ENCODE measurements at places on chromosomes 12 and 14. TPM values are rescaled to one million over a fixed set of nuclear protein-coding genes. Genes with fewer than 3 reads are reported as not detected.

GRCh38 chr12:27900920-27901879 is 71.3 kb downstream of the PTHLH start:
- DNase-seq: no peak

- no peak for DNase-seq
These were observed 52.2 kb downstream of the KRT80 start for GRCh38 chr12:52139579-52140062.

- DNase-seq: no peak
These were observed 31.5 kb upstream of the NUAK1 start for GRCh38 chr12:106170285-106170684.

DNA sequence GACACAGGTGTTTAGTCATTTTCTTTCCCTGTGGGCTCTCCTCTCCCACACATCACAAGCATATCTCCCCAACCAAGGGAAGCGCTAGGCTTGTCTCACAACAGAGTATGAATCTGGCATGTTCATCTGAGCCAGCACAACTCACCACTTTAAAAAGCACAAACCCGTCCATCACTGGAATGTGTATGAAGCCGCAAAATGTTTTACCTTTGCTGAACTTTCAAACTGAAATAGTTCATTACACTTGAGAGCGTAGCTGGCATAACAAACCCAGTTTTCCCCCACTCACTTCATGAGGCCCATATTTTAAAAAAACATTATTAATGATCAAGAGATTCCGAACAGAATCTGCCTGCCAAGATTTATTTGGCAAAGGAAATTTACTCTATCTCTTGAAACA is 15.8 kb downstream of the NID2 start:
- DNase-seq: no peak

DNA sequence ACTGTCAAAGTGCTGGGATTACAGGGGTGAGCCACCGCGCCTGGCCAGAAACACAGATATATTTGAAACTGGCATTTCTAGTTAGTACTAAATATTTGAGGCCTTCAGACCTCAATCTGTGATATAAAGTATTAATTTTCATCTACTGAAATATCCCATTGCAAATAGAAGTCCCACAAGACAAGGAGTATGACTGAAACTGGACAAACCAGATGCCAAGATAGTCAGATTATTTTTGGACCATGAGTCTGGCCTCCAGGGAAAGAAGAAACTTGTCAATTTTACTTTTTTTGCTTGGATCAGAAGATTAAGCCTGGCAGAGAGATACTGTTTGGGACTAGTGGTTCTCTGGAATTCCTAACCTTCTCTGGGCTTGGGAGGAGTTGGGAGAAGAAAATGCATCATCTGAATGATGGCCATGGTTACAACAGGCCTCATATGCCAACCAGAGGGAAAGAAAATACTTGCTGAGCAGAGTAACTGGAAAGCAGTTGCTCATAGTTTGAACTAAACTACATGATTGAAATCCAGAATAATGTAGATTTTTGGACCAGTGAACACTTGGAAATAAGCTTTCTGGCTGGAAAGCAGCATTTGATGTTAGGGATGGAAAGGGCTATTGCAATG is 2.9 kb upstream of the SMOC1 start:
- DNase-seq: no peak

GRCh38 chr12:77678621-77679020 is 152.1 kb upstream of the NAV3 start:
- DNase-seq: no peak

- DNase-seq: no peak
These were observed 121.6 kb downstream of the SCARB1 start for GRCh38 chr12:124742111-124742510.

DNA sequence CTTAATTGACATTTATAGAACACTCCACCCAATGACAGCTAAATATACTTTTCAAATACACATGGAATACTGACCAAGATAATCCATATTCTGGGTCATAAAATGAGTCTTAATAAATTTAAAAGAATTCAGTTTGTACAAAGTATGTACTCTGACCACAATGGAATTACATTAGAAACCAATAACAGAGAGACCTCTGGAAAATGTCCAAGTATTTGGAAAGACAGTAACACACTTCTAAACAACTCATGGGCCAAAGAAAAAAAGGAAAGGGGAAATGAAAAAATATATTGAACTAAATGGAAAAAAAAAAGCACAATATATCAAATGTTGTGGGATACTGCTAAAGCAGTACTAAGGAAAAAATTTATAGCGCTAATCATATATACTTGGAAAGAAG is 52.0 kb downstream of the CRACR2A start:
- no peak for DNase-seq

- DNase-seq: no peak
These were observed 28.8 kb downstream of the SERPINA3 start for GRCh38 chr14:94640721-94641631.

ENDOU gene
- 0.32 TPM for total RNA-seq

HOXC10 gene
- not detected for total RNA-seq

PPM1H gene
- total RNA-seq: 4.4 TPM

Data from heart right ventricle (tissue), 16 donors.